ENCODE measurements at places on chromosomes 16 and 17.
A peak's percentile ranks its signal among the peaks of the same experiment; 100 is the strongest.

DNA sequence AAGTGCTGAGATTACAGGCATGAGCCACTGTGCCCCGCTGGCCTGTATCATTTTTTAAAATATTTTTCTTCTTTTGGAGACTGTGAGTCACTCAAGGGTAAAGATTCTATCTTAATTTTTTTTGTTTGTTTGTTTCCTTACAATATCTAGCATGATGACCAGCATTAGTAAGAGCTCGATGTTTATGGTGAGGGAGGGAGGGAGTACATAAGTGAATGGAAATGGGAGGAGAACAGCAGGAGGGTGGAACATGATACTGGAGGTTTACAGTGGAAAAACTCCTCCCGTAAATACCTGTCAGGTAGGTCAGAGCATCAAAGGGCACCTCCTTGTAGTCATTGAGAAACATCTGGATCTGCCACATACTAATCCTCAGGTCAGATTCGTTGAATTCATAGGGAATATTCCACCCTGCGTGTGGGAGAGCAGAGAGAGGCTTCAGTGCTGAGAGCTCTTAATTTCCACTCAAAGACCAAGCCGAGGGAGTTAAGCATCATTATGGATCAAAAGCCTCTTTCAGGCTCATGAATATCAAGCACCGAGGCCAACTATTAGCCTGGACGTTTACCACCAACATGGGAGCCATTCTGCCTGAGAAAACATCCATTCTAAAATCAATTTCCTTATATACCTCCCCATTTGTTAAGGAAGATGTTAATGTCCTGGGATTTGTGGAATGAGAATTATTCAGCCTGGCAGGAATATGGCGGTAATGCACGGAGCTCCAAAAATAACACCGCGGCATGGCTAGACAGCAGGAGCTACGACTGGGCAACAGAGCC lies 51.8 kb downstream of the LYRM1 start:
- DNase-seq: no peak

- DNase-seq: no peak
These were observed 13.2 kb downstream of the ZNF469 start for GRCh38 chr16:88395669-88396584.

GRCh38 chr16:1551166-1551565 lies 17.7 kb downstream of the TMEM204 start:
- DNase-seq: no peak

DNA sequence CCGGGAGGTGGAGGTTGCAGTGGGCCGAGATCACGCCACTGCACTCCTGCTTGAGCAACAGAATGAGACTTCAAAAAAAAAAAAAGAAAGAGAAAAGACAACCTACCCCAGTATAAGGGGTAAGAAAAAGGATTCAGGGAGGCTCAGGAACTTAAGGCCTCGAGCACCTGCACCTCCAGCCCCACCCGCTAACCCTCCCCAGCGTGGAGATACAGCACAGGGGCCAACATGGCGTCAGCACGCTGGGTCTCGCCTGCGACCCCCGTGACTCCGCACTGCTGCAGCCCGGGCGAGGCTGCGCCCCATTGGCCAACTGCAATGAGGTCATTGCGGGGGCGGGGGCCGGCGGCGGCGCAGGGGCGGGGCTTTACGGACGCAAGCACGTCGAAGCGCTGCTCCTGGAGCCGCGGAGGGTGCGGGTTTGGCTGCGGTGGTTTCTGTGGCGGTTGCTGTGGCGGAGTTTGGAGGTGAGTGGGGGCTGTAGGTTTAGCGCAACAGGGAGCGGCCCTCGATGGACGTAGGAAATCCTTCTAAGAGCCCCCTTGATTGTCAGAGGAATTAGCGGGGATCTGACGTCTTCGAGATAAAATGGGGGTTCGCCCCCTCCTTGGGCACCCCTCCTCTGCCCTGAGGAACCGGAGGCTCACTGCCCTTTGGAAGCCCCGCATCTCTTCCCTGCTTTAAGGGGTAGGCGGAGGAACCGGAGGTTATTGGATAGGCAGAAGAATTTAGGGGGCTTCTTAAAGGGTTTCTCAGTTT lies at the start of gene ATP6V0A1:
TSS of gene ATP6V0A1 (plus strand) at position 382 of the 759 bp plus-strand sequence. CDS start 2,017 bp downstream, outside the sequence.
- peak; percentile 82 for DNase-seq

DNA sequence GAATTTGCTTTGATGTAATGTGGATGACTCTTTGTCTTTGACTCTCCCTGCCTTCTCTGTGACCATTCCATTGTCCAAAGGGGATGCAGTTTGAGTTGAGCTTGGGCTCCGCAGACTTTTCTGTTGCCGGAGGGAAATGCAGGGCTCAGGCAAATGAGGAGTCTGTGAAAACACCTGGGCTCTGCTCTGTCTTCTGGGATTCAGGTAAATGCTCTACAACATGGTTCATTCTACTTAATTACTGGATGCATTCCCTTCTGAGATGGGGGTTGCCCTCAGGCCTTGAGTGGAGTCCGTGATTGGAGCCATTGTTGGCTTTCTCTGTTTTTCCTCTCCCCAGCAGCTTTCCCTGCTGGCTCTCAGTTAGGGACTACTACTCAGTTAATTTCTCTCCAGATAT lies 26.4 kb upstream of the SPNS2 start:
- DNase-seq: no peak

GRCh38 chr16:60642956-60643355 lies 1393.3 kb downstream of the CDH8 start:
- DNase-seq: no peak

- no peak for DNase-seq
These were observed 80.7 kb downstream of the USP32 start for GRCh38 chr17:60311186-60311585.

DNA sequence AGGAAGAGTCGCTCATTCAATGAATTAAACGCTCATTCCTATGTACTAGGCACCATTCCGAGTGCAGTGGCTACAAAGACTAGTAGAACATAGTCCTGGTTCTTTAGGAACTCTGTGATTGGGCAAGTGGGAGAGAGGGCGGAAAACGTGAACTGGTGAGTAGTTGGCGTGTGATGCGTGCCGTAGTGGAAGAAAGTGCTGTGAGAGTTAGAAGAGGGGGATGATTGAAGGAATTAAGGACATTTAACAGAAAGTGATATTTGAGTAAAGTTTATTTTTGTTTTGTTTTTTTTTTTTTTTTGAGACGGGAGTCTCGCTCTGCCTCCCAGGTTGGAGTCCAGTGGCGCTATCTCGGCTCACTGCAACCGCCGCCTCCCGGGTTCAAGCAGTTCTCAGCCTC lies 7.9 kb upstream of the SLFN14 start:
- no peak for DNase-seq

- DNase-seq: no peak
These were observed 8.8 kb upstream of the VPS4A start for GRCh38 chr16:69302301-69302700.

DNA sequence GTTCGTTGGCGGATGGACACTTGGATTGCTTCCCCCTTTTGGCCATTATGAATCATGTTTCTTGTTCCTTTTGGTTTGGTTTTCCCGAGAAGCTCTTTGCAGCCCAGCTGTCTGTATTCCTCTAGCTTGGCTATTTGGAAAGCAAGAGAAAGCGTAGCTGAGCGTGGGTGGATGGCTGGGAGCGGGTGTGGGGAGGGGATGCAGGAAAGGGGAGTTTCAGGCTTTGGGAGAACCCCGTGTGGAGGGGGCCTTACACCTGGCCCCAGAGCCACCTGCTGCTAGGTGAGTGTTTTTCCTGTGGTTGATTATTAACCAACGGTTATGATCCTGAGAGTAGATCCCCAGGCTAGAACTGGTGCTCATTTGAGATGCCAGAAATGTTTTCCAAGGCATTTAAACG lies 103.7 kb downstream of the RAP1GAP2 start:
- DNase-seq: no peak

- DNase-seq: no peak
These were observed 24.6 kb downstream of the C16orf90 start for GRCh38 chr16:3470723-3471122.

DNA sequence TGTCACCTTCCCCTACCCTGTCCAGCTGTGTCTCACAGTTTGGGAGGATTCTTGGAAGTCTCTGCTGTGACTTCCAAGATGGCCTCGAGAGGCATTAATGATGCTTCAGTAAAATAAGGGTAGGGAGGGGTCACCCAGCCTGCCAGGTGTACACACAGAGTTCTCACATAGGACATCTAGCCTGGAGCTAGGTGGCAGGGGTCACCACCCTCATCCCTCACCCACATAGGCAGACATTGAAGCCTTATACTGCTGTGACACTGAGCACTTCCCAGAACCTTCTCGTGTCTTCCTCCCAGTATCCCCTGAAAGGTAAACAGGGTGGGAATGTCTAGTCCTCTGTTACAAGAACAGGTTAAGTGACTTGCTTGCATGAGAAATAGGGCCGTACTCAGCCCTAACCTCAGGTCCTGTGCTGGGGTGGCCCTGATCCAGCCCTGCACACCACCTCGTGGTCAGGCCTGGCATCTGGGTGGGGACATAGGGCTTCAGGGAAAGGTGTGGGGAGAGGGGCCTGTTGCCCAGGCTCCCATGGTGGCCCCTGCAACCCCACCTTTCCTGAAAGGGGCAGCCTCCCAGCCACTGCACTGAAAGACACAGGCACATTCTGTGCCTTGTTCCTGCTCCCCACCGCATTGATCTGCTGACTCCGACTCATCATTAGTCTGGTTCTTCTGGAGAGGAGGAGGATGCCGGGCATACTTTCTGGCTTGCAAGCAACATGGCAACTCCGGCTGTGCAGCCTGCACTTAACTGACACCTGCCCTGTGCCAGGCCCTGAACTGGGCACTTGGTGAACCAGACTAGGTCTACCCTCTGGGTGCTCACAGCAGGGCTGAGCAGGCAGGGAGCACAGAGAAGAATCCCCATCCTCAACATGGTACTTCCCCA lies 3.6 kb upstream of the MMP15 start:
- no peak for DNase-seq

DNA sequence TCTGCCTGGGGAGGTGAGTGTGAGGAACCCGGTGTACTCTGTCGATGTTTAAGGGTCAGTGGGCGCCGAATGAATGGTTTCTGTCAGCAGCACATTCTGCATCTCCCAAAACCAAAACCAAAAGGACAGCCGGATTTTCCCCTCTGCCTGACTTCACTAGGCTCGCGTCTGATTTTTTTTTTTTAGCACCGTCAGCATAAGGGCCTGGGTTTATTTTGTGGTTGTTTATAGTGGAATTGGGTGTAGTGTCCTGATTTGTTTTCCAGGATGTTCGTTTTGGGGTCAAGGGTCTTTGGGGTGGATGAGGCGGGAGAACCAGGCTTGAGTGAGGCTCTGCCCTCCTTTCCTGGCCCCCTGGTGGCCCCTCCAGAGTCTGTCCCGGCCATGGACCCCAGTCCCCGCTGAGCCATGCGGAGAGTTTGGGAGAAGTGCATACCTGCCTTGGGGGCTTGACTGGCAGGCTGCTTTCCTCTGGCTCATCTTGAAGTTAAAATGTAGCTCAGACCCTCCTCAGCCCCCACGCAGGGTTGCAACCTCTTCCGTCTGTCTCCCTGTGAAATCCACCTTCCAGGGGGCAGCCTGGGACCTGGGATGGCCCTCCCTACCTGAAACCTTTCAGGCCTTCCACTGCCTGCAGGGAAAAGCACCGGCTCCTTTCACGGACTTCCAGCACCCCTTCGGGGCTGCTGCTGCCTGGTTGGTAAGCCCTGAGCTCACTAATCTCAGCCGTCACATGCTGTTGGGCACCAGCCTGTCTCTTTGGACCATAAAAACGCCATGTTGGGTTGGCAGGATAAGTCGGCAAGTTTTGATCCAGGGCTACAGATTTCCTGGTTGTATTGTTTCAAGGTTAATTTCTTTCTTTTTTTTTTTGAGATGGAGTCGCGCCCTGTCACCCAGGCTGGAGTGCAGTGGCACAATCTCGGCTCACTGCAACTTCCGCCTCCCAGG lies 60.2 kb downstream of the JPH3 start:
- DNase-seq: no peak

DNA sequence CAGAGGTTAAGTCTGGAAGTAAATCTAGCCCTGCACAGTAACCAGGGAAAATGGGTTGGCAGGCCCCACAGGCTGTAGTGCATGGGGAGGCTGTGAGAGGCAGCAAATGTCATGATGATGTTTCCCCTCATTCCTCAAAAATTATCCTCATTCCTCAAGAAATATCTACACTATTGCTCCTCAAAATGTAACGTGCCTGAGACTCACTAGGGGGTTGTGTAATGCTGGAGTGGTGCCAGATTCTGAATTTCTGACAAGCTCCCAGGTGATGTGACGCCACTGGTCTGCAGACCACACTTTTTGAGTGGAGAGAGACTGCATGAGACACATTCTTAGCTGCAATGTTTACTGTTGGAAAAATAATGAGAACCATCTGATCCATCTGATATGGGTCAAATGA lies 1.2 kb upstream of the MPP3 start:
- no peak for DNase-seq

- DNase-seq: no peak
These were observed 2.8 kb downstream of the GPS1 start for GRCh38 chr17:82054351-82055022.

GRCh38 chr17:42585353-42585752 lies 7.8 kb upstream of the PSMC3IP start:
- no peak for DNase-seq

DNA sequence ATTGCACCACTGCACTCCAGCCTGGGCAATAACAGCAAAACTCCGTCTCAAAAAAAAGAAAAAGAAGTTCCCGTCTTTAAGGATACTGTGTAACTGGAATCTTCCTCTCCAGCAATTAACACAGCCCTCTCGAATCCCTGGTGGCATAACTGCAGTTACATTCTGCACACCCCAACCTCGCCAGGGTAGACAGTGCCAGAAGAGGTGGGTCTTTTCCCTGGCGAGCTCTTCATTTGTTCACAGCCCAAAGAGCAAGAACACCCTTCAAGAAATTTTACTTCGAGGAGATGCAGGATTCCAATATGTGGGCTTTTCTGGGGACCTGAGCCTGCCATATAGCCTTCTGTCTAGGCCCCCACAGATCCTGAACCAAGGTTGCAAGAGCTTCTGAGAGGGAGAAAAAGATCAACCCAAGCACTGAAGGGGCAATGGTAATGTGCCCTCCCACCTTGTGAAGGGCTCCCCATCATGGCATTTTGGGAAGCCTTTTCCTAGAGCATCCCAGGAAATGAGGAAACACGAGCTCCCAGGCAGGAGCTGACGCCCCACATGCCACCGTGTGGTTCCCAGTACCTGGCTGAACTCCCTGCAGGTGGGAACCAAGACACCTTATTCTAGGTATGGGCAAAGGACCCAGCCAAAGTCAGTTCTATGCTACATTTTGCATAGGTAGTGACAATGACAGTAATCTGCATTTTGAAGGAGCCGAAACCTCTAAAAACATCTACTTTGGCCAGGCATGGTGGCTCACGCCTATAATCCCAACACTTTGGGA lies 26.9 kb downstream of the TK2 start:
- DNase-seq: no peak

GRCh38 chr16:30428055-30428454 lies 1.8 kb downstream of the DCTPP1 start:
- no peak for DNase-seq

DNA sequence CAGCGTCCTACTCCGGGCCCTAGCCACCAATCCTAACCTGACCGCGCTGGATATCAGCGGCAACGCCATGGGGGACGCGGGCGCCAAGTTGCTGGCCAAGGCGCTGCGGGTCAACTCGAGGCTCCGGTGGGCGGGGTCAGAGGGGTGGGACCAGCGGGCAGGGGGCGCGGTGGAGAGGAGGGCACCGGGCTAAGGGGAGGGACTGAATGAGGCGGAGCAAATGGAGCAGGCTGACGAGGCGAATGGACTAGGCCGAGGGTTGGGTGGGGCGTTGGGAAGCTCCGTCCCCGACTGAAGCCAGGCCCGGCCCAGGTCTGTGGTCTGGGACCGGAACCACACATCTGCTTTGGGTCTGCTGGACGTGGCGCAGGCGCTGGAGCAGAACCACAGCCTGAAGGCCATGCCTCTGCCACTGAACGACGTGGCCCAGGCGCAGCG lies 4.6 kb downstream of the CARMIL2 start:
- no peak for DNase-seq

- no peak for DNase-seq
These were observed 20.5 kb upstream of the BLMH start for GRCh38 chr17:30312226-30312625.

- no peak for DNase-seq
These were observed 83.6 kb upstream of the PLEKHM1 start for GRCh38 chr17:45573924-45574770.

All from NCI-H1694 (cell line).